ENCODE measurements at places on chromosomes 2 and 18. TPM values are rescaled to one million over a fixed set of nuclear protein-coding genes. Genes with fewer than 3 reads are reported as not detected.

GRCh38 chr18:33132657-33133056 lies 307.9 kb downstream of the CCDC178 start:
- no peak overlapping the region for H3K4me3 ChIP-seq
- no peak for DNase-seq
- no peak overlapping the region for H3K27ac ChIP-seq

- H3K4me3 ChIP-seq: no peak overlapping the region
- H3K27me3 ChIP-seq: no peaks in the 10 kb centered on the region
- H3K27ac ChIP-seq: no peak overlapping the region
- no peaks in the 10 kb centered on the region for H3K36me3 ChIP-seq
- no peaks in the 10 kb centered on the region for H3K4me1 ChIP-seq
- DNase-seq: no peak
Observed at GRCh38 chr2:138280999-138281695, 220.4 kb upstream of the SPOPL start.

DNA sequence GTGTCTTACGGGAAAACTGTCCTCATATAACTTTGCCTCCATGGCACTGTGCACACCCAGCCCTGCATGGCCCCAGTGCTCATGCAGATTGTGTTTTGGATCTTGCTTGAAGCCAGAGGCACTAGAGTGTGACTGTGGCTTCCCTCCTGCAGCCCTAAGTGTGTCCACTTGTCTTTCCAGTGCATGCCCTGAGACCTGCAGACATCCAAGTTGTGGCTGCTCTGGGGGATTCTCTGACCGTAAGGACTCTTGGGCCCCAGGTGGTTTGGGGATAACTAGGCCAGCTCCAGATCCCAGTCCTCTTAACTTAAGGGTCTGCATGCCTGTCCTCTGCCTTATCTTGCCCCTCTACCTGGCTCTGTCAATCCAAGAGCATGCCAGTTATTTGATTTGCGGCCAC lies 96.6 kb downstream of the PLB1 start:
- no peaks in the 10 kb centered on the region for H3K36me3 ChIP-seq
- H3K4me1 ChIP-seq: no peaks in the 10 kb centered on the region
- no peaks in the 10 kb centered on the region for H3K27me3 ChIP-seq
- no peak for DNase-seq
- no peak overlapping the region for H3K4me3 ChIP-seq
- H3K27ac ChIP-seq: no peak overlapping the region

- H3K36me3 ChIP-seq: no peaks in the 10 kb centered on the region
- DNase-seq: no peak
- H3K4me3 ChIP-seq: no peak overlapping the region
- no peak overlapping the region for H3K27ac ChIP-seq
- peaks cover 10% of the 10 kb centered on the region for H3K4me1 ChIP-seq
- peaks cover 7% of the 10 kb centered on the region for H3K27me3 ChIP-seq
Observed at GRCh38 chr2:197782126-197782525, 3.0 kb downstream of the BOLL start.

- no peaks in the 10 kb centered on the region for H3K36me3 ChIP-seq
- no peak overlapping the region for H3K27ac ChIP-seq
- no peak for DNase-seq
- H3K27me3 ChIP-seq: no peaks in the 10 kb centered on the region
- H3K4me3 ChIP-seq: no peak overlapping the region
- no peaks in the 10 kb centered on the region for H3K4me1 ChIP-seq
Observed at GRCh38 chr2:233174137-233174536, 77.3 kb upstream of the ATG16L1 start.

GRCh38 chr2:238369591-238370040 lies 49.3 kb downstream of the TRAF3IP1 start:
- DNase-seq: no peak
- H3K27me3 ChIP-seq: no peaks in the 10 kb centered on the region
- H3K4me3 ChIP-seq: no peak overlapping the region

DNA sequence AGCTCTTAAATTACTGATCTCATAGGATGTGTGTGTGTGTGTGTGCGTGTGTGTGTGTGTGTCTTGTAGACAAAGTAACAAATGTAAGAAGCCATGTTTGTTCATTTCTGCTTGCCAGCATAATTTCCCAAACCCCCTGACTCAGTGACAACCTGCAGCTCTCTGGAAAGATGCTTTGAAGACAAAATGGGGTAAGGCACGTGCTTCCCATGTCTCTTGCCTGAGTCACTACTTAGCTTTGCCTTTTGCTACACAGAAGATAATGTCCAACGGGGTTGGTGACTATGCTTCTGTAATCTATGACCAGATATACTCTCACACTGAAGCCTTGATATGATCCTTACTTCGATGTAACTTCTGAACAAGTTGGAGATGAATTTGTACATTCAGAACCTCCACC lies 332.0 kb downstream of the SLC4A3 start:
- no peak for DNase-seq
- H3K4me1 ChIP-seq: no peaks in the 10 kb centered on the region
- no peaks in the 10 kb centered on the region for H3K36me3 ChIP-seq

DNA sequence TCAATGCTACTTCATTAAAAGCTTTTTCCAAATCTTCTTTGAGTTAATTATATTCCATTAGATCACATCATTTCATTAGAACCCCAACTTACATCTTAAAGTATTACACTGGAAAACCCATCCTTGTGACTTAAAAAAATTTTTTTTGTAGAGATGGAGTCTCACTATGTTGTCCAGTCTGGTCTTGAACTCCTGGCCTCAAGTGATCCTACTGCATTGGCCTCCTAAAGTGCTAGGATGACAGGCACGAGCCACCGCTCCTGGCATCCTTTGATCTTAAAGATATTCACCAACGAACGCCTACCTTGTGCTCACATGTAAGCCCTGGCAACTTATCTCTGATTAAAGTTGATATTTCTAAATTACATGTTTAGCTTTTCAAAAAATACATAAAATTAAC lies 6.7 kb downstream of the LAPTM4A start:
- H3K4me3 ChIP-seq: no peak overlapping the region
- H3K27ac ChIP-seq: no peak overlapping the region
- H3K4me1 ChIP-seq: peaks cover 15% of the 10 kb centered on the region

DNA sequence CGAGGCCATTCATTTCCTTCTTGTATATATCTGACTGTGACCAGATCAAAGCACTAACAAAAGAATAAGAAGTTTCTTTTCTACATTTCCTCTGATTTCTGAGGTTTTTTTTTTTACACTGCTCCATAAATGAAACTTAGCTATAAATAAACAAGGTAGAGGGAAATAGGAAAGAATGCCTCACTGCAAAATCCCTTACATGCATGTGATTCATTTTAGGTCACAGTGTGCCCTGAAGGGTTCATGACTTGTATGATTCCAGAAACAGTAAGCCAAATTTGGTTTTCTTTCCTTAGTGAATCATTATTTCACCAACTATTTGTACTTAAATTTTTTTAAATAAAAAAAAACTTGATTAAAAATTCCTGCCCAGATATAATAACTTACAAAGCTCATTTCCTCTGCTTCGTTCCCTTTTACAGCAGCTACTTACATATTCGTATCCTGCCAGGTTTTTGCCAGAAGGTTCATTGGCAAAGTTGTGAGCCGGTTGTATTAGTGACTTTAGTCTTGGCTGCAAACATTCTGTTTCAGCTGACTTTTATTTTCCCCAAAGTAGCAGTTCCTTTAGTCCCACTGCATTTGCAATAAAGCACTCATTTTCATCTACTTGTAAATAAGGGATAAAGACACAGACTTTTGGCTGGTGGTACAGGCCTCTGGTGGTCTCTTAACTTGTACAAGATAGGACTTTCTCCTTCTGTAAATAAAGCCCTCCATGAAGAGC lies 58.6 kb downstream of the LRP2 start:
- H3K27me3 ChIP-seq: no peaks in the 10 kb centered on the region
- no peaks in the 10 kb centered on the region for H3K36me3 ChIP-seq
- no peaks in the 10 kb centered on the region for H3K4me1 ChIP-seq
- no peak for DNase-seq
- no peak overlapping the region for H3K4me3 ChIP-seq
- no peak overlapping the region for H3K27ac ChIP-seq

Gene REEP1
- 9.7 TPM for total RNA-seq

Gene ZNF804A
- 0.27 TPM for total RNA-seq

Gene SNRNP27
- 64.6 TPM for total RNA-seq

Gene SFTPB
- total RNA-seq: not detected

Gene CCDC178
- total RNA-seq: 28.7 TPM
